NCI-H187 treated with DMSO at 0.1 percent for 48 hours (cell line): ENCODE measurements at places on chromosomes 6 and 20.
A peak's percentile ranks its signal among the peaks of the same experiment; 100 is the strongest.

GRCh38 chr6:142339968-142340658, 38.3 kb downstream of the ADGRG6 start:
- no peak for DNase-seq

DNA sequence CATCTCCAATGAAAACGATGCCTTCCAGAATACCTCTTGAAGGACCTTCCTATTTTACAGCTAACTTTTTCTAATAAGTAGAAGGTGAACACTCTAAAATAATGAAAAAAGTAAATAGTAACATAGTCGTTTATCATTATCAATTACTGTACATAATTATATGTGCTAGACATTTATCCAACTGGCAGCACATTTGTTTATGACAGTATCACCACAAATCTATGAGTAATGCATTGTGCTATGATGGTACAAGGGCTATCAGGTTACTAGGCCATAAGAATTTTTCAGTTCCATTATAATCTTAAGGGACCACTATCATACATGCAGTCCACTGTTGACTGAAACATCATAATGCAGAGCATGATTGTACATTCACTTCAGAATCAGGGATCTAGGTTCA, 68.4 kb downstream of the ATG5 start:
- DNase-seq, result no peak

DNA sequence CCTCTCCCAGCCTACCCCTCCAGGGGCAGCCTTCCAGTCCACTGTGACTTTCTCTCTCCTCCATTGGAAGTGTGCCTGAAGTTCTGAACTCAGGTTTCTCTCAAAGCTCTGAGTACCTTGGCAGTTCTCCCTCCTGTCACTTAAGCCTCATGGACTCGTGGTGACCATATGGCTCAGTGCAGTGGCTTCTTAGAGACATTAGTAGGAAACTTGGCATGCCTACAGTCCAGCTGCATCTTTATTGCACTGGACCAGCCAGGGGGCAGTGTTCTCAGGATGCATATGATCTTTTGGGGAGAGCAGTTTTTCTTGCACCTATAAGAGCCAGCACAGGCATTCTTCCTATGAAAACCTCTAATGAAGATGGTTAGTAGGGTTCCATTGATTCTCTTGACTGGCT, 47.5 kb upstream of the KCNK16 start:
- no peak for DNase-seq

- DNase-seq, result no peak
Measured at GRCh38 chr6:141028791-141029280, 1103.9 kb upstream of the GJE1 start.

DNA sequence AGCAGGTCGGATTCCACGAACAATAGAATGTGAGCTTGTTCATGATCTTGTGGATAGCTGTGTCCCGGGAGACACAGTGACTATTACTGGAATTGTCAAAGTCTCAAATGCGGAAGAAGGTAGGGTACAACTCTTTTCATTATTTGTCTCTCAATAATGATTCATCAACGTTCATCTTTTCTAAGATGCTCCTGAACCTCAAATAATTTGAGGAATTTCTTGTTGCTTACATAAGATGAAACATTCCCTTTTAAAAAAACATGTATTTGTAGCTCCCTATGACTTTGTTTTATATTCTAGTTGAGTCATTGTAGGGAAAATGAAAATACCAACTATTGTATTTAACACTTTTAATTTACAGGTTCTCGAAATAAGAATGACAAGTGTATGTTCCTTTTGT, 17.0 kb downstream of the MCM8 start:
- DNase-seq, result no peak

DNA sequence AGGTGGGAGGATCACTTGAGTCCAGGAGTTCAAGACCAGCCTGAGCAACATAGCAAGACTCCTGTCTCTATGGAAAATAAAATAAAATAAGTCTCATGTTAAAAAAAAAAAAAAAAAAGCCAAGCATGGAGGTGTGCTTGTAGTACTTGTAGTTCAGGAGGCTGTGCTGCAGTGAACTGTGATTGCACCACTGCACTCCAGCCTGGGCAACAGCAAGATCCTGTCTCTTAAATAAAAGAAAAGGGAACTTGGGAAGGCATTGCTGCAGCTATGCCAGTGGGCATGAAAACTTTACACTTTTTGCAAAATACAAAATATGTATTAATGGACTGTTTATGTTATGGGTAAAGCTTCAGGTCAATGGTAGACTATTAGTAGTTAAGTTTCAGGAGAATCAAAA, 37.5 kb upstream of the REV3L start:
- DNase-seq, result no peak

DNA sequence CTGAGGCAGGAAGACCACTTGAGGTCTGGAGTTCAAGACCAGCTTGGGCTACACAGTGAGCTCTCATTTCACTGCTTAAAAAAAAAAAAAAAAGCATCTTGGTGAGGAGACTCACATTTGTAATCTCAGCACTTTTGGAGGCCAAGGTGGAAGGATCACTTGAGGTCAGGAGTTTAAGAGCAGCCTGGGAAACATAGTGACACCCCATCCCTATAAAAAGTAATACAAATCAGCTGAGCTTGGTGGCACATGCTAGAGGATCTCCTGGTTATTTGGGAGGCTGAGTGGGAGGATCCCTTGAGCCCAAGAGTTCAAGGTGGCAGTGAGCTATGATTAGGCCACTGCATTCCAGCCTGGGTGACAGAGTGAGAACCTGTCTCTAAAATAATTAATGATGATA, 29.4 kb upstream of the SYNCRIP start:
- no peak for DNase-seq

DNA sequence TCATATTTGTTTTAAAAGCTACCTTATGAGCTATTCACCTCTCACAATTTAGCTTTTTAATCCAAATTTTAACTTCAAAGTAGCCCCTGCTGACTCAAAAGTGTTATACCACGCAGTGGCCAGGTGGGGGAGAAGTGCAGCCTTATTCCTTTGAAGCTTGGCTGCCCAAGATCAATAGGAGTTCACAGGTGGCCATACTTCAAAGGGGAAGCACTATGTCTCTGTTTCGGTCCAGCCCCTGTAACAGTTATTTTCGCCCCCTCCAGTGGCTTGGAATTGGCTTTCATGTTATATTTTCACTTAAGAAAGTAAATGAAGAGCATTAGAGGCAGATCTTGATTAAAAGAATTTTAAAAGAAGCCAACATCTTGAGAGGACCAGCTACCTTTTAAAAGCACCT, 608.4 kb downstream of the EPHA7 start:
- DNase-seq, result peak; percentile 15

- no peak for DNase-seq
Measured at GRCh38 chr20:32350421-32350820, 7.7 kb upstream of the ASXL1 start.

GRCh38 chr6:37482606-37483251, 17.0 kb downstream of the CCDC167 start:
- no peak for DNase-seq

DNA sequence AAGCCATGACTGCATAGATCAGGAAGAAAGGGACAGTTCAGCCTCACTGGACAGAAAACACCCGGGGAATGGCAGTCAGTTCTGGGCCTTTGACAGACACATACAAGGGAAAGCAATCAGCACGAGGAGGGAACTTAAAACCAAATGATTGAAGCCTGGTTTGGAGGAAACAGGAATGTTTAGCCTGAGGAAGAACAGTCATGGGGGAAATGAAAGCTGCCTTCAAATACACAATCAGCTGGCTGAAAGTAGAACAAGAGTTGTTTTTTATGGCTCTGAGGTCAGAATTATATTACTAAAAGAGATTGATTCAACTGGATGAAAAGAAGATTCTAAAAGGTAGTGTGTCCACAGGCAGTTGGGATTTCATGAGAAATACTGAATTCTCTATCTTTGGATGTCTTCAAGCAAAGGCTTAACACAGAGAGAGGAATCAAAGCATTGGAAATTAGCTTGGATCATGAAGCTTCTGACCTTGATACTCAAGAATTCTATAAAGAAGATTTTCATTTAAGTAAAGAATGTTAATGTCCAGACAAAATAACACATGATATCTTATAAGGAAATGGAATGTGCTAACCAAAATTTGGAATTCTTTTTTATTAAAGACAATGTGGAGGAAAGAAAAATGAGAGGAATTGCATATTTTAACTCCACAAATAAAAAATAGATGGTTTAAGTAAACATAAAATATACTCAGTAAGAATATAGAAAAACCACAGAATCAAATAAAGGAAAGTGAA, 216.6 kb downstream of the IBTK start:
- no peak for DNase-seq
